ENCODE measurements at places on chromosomes 12 and 14.

GRCh38 chr12:97305651-97306050 is 157.0 kb upstream of the RMST start:
- no peak for DNase-seq

GRCh38 chr12:50353869-50354593 is 42.4 kb downstream of the FAM186A start:
- no peak for DNase-seq

DNA sequence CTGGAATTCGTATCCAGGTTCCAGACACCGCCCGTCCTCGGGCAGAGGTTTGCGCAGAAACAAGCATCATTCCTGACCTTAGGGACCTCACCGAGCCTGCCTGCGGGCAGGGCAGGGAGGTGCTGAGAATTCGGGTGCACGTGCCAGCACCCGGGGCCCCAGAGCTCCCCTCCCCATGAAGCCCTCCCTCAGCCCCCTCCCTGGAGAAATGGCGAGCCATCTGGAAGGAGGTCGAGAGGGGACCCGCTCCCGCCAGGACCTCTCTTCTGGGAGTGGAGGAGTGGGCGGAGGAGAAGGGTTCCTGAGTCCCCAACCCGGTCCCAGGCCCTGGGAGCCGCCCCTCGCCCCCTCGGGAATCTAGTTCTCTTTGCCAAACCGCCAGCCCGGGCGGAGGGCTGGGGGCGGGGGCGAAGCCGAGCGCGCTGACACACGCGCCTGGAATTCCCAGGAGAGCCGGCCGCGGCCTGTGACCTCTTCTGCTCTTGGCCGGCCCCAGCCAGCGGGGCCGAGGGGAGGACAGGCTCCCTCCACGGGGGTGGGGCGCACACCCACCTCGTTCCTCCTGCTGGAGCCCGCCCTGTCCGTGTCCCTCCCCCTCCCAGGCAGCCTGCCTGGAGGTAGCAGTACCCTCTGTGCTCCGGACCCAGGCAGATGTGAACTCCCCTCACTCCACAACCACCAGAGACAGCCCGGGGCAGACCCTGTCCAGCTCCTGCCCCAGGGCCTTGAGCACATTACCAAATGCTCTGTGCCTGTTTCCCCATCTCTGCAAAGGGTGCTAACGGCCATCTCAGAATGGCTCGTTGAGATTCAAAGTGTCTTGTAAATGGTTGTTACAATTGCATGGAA is 23.0 kb upstream of the GPR132 start:
- peak; percentile 67 for DNase-seq

DNA sequence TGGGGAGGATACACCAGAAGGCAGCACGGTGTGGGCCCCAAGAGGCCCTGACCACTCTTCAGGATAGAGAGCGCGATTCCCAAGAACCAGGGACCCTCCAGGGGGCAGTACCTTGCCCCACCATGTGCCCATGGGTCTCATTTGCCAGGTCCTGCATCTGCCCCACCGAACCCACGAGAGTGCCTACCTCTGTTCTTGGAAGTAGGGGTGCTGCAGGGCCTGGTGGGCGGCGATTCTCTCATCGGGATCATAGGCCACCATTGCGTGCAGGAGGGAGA is 72.7 kb downstream of the MOK start:
- DNase-seq, result no peak

DNA sequence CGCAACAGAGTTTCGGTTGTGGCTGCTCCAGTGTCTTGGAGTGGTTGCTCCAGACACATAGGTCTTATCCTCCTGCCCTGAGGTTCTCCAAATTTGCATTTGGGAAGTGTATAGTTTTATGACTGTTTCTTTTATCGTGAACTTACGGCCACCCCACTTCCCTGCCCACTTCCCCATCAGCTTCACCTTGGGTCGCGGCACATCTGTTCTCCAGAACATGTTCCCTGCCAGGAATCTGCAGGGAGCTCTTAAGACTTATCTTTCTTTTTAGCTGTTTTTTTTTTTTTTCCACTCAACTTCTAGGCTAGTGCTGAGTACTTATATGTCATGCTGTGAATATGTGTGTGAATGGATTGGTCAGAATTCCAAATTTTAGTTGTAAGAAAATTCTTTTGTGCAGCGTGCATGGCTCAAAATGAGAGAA is 75.4 kb downstream of the ETV6 start:
- DNase-seq, result peak; percentile 59

DNA sequence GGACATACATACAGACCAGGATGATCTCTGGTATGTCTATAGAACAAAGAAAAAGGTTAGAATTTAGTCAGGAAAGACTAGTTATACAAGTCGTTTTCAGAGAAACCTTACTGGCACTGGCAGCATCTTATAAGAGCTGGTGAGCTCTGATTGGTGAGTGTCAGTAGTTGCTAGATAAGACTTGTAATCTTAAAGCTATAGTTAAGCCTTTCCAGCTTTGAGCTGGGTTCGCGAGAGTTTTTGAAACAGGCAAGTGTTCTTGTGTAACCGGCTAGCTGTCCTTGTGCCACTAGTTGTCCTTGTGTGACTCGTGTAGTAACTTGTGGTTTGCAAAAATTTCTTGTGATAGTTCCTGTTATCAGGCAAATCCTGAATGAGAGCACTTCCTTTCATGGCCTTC is 740.9 kb downstream of the GALC start:
- DNase-seq, result peak; percentile 7

GRCh38 chr14:35240231-35240630 is 52.0 kb upstream of the PSMA6 start:
- DNase-seq, result no peak

DNA sequence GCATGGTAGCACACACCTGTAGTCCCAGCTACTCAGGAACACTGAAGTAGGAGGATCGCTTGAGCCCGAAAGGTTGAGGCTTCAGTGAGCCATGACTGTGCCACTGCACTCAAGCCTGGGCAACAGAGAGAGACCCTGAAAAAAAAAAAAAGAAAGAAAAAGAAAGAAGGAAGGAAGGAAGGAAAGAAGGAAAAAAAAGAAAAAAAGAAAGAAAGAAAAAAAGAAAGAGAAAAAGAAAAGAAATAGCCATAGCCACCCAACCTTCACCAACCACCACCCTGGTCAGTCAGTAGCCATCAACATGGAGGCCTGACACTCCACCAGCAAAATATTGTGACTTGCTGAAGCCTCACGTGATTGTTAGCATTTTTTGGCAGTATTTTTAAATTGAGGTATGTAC is 21.4 kb upstream of the TMEM263 start:
- DNase-seq, result no peak

DNA sequence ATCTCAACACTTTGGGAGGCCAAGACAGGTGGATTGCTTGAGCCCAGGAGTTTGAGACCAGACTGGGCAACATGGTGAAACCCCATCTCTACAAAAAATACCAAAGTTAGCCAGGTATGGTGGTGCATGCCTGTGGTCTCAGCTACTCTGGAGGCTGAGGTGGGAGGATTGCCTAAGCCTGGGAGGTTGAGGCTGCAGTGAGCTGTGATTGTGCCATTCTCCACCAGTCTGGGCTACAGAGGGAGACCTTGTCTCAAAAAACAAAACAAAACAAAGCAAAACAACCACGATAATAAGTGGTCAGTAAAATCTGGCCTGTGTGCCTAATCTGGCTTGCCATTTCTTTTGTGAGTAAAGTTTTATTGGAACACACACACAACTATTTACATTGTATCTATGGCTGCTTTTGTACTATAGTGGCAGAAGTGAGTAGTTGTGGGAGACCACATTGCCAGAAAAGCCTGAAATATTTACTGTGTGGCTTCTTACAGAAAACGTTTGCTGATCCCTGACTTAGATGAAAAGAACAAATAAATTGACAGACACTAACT is 19.4 kb upstream of the KLRG1 start:
- DNase-seq, result no peak

DNA sequence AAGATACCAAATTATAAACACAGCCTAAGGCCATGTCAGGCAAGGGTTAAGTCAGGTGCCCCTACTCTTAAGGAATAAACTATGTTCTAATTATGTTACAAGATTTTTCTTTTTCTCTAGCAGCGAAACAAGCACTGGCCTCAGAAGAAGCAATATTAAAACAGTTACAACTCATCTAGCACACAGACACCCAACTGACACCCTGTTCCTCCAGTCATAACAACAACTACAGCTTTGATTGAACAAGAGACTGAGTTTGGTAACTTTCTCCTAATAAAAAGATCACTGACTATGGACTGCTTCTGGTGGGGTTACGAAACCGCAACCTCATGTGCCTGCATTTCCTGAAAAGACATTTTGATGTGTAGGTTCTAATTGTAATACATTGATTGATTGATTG is 3.3 kb upstream of the DAO start:
- DNase-seq, result no peak

- no peak for DNase-seq
Measured at GRCh38 chr12:11774821-11775220, 125.3 kb downstream of the ETV6 start.

DNA sequence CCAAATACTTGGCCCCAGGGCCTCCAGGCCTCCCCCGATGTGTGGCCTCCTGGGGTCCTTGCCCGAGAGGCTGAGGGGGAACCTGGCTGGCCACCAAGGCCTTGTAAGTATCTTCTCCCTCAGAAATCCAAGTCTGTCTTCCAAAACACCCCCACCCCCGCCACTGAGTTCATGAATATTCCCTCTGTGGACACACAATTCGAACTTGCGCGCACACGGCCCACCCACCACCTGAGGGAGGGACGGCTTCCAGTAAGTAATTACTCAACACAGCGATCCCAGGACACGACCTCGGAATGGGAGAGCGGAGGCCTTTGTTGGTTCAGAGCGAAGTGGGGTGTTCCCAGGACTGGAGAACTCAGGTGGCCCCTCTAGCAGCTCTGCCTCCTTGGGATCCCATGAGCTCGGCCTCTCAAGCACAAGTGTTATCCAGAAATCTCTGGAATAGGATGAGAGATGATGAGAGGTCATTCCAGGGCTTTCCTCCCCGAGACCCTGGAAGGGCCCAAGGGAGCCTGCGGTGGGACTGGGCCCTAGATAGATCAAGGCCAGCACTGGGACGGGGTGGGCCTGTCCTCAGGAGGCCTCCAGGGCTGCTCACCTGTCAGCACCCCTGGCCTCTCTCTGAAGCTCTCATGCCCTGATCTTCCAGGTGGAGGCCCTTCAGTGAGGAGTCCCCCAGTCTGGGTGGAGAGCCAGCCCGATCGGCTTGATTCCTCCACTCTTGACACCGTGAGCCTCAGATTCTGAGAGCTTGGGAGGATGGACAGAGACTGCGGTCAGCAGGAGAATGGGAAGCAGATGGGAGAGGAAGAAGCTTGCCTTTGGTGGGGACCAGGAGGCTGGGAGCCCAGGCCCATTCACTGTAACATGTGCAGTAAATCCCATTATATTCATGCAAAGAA is 219.0 kb upstream of the RTL1 start:
- no peak for DNase-seq

DNA sequence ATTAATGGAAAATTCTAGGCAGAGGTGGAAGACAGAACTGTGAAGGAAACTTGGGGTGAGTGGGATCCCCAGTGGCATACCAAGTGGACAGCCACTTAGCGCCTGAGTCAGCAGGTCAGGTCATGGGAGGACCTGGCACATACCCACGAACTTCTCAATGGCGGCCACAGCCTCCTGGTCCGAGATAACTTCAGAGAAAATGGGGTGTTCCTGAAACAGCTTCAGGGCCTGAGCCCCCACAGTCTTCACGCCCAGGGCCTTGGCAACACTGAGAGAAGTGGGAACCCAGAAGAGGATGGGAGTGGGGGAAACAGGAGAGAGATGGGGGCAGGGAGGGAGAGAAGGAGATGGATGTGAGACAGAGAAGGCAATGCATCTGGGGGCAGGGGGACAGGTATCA is 9.9 kb downstream of the SDS start:
- DNase-seq, result no peak

DNA sequence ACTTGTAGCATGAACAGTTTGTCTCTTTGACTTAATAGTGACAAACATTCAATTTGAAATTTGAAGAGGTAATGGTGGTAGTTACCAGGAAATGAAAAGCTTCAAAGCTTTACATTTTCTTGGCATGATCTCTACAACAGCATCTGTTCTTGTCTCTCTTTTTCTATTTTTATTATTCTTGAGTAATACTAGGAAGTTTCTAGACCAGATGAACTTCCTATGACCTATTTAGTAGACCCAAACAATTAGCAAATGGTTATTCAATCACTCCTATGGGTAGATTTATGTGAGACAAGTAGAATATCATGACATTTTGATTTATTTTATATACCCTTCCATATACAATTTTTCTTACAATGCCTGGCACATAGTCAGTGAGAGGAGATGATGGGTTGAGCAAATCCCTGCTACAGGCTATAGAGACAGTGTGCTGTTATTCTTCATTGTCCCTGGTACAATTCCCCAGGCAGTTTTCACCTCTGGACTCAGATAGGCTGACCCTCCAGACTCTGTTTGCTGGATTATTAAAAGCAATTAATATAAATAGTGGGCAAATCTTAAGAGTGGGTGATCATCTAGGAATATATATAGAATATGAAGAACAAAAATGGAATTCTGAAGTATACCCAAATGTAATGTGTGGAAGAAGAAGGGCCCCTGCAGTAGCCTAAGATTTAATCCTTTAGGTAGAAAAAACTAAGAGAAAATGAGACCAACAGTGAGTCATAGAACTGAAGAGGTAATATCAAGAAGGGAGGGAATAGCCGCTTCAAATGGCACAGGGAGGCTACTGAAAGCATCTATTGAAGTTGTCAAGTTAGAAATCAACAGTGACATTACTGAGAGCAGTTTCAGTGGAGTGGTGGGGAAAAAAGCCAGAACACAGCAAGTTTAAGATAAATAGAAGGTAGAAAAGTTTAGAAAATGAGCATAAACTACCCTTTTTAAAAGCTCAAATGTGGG is 512.0 kb downstream of the FOXG1 start:
- DNase-seq, result peak; percentile 8

DNA sequence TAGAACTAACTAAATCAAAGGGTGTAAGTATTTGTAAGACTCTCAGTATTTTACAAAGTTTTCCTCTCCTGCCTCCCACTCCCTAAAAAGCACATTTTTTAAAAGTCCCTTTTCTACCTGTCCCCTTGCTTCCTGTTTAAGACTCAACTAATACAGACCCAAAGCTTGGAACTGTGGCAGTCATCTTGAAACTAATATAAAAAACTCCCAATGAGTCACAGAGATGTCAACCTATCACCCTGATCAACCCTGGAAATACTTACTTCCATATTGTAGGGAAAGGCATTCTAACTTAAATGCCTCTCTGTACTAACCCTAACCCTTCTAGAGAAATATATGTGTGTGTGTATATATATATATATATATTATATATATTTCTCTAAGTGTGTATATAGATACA is 184.8 kb downstream of the SPTSSA start:
- DNase-seq, result no peak

GRCh38 chr12:132162508-132163031 is 18.3 kb downstream of the NOC4L start:
- peak; percentile 65 for DNase-seq

- no peak for DNase-seq
Measured at GRCh38 chr12:43749016-43749415, 9.6 kb downstream of the PUS7L start.
